Kidney epithelial cell (primary cell): ENCODE measurements at places on chromosomes 12 and 14.

DNA sequence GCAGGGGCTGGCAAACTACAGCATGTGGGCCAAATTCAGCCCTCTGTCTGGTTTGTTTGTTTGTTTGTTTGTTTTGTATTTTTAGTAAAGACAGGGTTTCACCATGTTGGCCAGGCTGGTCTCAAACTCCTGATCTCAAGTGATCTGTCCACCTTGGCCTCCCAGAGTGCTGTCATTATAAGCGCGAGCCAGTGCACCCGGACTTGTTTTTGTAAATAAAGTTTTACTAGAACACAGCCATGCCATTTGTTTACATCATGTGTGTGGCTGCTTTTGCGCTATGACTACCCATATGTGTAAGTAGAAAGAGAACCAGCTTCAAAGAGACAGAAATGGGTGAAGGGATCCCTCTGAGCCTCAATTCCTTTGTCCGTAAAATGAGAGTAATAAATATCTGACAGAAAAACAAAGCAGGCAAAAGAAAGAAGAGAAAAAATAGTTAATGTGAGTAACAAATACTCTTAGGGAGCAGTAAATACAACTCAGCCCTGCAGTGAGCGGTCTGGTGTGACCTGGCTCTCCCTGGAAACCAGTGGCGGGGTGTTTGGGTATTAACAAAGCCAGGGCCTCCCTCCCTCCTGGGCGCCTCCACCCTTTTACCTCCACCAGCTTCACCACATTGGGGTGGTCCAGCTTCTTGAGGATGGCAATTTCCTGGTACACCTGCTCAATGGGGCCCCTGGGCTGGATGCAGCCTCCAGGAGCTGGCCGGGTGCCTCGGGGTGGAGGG, 33.1 kb downstream of the CAMKK2 start:
- DNase-seq: no peak

- DNase-seq: no peak
Observed at GRCh38 chr12:47164724-47165439, 85.1 kb upstream of the AMIGO2 start.

DNA sequence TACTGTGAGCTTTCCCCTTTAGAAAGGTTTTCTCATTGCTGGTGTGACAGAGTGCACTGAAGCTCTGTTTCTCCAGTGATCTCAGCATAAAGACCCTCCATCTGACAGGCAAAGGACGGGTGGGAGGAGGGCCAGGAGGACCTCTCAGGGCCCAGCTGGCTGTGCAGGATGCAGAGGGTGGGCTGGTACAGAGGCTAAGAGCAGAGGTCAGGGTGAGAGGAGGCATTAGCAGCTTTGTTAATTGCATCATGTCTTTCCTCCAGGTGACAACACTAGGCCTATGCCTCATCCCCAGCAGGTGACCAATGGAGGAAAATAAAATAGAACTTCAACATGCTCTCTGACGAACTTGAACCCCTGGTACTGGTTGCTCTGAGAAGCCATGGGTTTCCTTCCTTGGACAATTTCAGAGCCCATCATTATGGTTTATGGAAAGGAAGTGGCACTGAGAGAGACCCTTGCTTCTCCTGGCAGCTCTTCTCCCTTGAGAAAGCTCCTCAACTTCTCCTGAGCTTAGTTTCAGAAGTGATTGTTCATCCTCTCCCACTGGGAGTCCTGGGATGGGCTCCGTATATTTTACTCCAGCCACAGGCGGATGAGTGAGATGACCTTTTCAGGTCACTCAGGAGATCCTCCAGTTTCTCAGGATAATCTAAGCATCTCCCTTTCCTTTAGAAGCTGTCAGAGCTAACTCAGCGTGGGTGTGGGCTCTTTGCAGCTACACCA, 45.8 kb upstream of the ATP23 start:
- DNase-seq: no peak

DNA sequence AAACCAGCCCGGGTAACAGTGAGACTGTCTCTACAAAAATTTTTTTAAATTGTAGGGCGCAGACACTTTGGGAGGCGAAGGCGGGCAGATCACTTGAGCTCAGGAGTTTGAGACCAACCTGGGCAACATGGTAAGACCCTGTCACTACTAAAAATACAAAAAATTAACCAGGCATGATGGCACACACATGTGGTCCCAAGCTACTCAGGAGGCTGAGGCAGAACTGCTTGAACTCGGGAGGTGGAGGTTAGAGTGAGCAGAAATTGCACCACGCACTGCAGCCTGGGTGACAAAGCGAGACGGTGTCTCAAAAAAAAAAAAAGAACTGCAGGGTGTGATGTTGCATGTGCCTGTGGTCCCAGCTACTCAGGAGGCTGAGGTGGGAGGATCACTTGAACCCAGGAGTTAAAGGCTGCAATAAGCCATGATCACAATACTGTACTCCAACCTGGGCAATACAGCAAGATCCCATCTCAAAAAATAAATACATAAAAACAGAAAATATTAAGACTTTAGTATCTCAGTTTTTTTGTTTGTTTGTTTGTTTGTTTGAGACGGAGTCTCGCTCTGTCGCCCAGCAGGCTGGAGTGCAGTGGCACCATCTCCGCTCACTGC, 16.9 kb downstream of the ATXN2 start:
- DNase-seq: no peak

GRCh38 chr14:62126879-62127478, 364.8 kb downstream of the SNAPC1 start:
- peak; percentile 14 for DNase-seq

DNA sequence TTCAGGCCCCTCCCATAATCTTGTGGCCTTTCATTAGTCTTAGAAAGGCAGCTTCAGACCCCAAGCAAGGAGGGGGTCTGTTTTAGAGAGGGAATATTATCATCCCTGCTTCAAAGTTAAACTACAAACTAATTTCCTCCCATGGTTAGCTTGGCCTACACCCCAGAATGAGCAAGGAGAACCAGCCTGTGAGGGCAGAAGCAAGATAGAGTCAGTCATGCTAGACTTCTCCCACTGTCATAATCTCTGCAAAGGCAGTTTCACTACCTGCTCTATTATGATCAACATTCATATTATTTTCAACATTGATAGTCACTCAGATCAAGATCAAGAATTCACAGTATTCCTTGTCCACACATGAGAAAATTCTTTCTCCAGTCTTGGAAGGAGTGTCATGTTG, 105.1 kb downstream of the GXYLT1 start:
- no peak for DNase-seq

GRCh38 chr14:37974421-37974820, 233.3 kb upstream of the SSTR1 start:
- no peak for DNase-seq

DNA sequence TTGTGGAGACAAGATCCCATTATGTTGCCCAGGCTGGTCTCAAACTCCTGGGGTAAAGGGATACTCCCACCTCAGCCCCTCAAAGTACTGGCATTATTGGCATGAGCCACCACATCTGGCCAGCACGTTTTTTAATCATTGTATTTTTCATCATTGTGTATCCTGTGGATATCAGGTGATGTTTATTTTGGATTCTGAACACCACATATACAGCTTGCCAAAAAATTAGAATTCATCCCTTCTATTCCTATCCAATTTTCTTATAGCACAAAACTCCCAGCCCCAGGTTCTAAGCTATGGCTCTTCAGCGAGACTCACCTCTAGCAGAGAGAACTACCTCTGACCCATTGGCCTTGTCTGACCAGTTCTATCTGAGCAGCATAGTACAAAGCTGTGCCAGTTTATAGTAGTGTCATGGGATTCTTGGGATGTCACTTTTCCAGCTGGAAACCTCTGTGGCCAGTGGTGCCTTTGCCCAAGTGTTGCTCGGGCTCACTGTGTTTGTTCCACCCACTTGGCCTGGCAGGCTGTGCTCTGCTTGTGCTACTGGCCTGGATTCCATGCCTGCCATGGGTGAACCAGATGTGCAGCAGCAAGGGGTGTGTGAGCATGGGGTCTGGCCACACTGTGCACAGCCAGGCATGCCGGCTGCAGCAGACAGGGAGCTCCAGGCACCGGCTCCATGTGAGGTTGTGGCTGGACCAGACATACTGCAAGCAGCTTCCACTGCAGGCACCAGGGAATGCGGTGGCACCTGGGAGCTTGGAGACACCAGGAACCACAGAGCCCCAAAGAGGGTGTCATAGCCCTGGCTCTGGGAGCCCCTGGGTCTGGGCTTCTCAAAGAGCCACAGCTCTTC, 37.2 kb downstream of the TIMELESS start:
- DNase-seq: no peak

DNA sequence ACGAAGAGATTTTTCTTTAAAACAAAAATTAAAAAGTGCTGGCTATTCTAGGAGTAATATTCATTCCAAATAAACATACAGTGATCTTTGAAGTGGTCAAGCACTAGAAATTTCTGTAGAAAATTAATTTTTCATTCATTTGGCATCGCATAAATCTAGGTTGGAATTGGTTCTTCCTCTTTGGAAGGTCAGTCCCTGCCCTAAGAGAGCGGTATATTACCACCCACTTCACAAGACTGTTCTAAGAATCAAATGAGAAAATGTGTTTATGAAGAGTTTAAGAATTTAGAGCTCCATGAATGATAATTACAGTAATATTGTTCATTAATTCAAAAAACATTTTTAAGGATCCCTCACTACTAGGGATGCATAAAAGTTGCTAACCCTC, 444 bp upstream of the GEMIN2 start:
- DNase-seq: no peak

- DNase-seq: no peak
Observed at GRCh38 chr12:124278389-124279101, 16.3 kb upstream of the RFLNA start.

DNA sequence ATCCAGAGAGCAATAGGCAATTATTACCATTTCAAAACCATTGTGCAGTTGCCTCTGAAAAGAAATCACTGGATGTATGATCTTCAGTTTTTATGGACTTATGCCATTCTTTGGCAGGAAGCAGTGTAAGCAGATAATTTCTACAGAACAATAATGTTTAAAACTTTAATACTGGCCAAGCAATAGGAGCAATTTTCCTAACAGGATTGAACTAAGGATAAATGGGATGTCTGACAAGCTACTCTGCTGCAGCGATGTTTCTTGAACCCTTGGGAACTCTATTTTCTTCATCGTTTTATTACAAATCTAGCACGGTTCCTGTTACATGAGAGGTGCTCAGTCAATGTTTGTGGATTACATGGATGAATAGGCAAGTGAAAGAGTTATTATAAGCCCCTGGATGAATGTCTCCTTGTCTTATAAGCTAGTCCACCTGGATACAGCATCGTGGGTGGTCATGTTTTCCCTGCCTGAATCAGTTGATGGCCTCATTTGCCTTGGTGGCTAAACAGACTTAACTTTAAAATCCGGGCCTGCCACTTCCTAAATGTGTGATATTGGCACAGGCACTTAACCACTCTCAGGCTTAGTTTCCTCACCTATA, 68.2 kb upstream of the MDM1 start:
- DNase-seq: peak; percentile 48
